Stimulated activated CD8-positive, alpha-beta memory T cell treated with anti-CD3 and anti-CD28 coated beads, Interleukin-15, amount 100 ng/mL, for 24 hours (primary cell): ENCODE measurements at places on chromosomes 6 and 20.

DNA sequence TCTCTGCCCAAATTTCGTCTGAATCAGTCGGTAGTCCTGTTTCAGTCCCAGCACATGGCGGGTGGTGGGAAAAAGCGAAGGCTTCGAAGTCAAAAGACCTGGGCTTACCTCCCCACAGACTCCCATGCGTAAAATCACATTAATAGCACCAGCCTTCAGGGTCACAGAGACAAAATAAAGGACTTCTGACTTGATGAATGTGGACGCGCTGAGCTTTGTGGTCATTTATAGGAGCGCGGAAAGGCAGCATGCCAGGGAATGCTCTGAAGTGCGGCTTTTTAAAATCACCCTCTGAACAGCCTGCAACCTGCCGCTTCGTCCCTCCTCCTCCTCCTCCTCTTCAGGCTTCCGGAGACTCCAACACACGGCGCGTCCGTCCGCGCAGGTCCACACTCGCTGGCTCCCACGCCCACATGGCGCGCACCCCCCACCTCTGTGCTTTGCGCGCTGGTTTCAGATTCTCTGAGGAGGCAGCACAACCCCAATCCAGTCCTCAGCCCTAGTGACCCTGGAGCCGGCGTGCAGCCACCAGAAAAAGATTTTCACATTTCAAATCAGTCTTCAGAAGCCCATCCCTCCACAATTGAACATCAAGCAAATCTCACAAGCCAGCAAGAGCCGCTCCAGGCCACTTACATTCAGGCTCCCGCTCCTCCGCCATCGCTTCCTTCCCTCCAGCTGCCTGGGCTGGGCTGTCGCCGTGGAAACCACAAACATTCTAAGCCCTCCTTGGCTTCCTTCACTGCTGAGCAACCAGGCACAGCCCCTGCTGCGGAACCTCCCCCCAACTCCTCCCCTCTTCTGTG, at the start of gene C6orf118:
C6orf118 (minus strand) TSS at position 680 of the 806 bp plus-strand sequence; CDS start at position 661, 19 bp downstream.
- no peak for DNase-seq

DNA sequence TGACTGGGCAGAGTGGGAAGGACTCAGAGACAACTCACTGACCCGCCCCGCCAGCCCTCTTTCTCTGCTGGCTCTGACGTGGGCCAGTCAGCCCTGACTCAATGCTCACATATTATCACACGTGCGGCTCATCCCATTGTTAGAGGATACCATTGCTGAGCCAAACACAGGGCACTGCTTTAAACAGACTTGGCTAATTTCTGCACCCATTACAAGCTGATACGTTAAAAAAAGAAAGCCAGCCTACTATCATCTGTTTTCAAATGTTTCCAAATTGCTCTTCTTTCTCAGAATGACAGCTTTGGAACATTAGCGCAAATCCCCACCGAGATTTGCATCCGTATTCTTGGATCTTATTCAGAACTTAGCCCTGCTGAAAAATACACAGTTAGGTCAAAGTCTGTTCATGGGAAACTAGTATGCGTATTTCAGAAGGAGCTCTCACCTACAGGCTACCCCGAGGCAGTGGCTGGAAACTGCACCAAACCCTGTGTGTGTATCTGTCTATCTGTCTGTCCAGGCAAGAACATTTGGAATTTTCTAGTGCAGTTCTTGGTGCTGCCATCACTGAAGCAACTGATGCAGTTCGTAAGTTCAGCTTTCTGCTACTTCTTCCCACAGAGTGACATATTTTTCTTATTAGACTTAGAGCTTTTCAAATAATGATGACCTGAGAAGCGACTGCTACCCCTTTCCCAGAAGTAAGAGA, 32.8 kb downstream of the RAMACL start:
- DNase-seq, result no peak

DNA sequence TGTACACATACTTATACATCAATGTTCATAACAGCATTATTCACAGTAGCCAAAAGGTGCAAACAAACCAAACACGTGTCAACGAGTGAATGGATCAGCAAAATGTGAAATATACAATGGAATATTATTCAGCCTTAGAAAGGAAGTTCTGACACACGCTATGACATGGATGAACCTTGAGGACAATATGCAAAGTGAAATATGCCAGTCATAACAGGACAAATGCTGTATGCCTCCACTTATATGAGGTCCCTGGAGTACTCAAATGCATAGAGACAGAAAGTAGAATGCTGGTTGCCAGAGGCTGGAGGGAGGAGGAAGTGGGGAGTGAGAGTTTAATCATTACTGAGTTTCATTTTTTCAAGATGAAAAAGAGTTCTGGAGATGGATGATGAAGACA, 37.8 kb upstream of the IGF2R start:
- DNase-seq, result no peak

DNA sequence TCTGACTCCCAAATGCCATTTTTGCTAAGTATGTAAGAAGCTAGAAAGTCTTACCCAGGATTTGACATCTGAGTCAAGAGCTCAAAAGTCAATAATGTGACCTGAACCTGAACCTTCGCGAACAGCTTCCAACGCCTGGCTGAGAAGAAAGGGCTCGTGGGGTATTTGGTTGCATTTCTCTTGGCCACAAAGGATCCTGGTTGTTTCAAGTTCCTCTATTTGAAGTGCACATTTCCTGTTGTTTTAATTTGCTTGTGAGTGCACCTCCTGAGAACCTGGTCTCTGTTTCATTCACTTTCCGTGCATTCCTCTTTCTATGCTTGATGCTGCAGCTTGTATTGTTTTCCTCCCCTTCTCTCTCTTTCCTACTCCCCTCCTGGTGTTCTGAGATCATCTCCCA, 212.5 kb downstream of the FOXA2 start:
- no peak for DNase-seq

DNA sequence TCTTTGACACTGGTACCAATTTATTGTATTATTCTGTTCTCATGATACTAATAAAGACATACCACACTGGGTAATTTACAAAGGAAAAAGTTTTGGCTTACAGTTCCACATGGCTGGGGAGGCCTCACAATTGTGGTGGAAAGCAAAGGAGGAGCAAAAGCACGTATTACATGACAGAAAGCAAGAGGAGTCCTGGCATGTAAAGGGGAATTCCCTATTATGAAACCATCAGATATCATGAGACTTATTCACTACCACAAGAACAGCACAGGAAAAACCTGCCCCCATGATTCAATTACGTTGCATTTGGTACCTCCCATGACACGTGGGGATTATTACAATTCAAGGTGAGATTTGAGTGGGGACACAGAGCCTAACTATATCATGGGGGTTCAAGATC, 43.4 kb downstream of the SLC22A2 start:
- no peak for DNase-seq

DNA sequence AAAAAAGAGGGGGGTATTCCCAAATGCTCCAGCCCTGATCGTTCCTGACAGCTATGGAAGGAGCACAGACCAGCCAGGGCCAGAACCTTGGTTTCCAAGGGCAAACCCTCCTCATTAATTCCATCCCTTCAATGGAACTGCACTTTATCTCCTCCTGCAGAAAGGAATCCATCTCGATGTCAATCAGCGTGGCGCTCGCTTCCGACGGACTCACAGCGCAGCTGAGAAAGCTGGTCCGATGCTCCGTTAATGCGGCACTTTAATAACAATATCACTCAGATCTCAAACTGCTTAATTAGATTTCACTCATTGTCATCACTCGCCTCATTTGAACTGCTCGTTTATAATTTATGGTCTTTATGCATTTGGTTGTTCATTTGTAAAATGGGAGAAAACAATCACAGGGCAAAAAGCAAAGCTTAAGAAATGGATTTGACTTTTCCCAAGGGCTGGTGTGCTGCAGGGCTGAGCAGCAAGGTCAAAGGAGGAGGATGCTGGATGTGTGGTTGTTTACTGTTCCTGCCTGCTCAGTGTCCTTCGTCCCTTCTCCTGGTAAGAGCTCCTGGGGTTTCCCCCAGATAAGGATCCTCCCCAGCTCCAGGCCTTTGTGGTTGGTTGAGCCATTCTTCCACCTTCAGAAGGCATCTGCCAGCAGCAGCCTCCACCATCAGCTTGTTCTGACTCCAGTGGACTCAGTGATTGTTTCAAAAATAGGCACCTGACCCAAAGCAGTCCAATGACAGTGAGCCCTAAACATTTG, 152.7 kb downstream of the ANKRD60 start:
- no peak for DNase-seq

DNA sequence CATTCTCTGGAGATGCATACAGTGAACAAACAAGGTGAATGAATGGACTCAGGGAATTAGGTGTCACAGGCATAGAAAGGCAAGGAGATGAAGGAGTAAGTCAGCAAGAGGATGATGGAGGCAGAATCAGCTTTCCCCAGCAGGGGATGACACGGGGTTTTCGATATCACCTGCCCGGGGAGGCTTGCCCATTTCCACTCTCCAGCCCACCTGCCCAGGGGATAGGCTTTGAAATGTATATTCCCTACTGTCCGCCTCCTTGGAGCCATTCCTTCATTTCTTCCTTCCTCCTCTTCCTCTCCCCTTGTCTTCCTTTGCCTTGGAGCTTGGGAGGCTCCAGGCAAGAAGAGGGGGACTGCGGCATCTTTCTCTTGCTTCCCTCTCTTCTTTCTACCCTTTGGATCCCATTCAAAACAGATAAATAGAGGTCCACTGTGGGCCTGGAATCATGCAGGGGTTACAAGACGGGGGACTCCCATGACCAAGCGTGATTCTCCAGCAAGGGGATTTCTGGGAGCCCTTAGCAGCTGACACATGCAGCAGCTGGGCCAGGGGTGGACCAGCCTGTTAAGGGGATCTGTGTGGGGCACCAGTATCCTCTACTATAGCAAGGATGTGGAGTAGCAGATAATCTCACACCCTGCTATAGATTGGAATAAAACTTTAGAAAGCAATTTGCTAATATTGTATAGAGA, 23.5 kb upstream of the RNF24 start:
- no peak for DNase-seq

DNA sequence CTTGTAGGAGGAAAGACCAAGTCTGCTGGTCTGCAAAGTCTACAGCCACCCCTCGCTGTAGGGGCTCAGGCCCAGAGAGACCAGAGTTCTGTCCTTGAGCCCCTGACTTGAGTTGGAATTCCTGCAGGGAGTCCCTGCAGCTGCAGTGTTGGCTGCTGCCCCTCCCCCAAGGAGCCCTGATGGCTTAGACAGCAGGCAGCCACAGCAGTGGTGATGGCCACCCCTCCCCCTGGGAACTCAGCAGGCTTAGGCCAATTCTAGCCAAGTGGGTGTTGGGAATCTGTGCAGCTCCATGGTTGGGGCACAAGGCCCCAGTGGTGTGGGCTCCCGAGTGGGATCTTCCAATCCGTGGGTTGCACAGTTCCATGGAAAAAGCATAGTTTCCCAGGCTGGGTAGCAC, 345.4 kb downstream of the CD109 start:
- DNase-seq, result no peak

DNA sequence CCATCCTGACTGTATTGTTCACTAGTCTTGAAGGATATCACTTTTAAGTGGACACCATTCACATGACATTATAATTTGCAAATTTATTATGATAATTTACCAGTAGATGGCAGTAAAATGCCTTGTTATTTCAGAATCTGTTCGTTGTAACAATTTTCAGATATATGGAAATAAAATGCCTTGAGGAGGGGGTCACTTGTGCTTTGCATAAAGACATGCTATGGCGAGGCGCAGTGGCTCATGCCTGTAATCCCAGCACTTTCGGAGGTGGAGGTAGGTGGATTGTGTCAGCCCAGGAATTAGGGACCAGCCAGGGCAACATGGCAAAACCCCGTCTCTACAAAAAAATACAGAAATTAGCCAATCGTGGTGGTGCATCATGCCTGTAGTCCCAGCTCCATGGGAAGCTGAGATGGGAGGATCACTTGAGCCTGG, 9.0 kb upstream of the NCOA6 start:
- no peak for DNase-seq

- DNase-seq, result no peak
Observed at GRCh38 chr20:34559311-34560140, 1.0 kb downstream of the MAP1LC3A start.

GRCh38 chr20:1075616-1076015, 42.8 kb upstream of the PSMF1 start:
- DNase-seq, result no peak

DNA sequence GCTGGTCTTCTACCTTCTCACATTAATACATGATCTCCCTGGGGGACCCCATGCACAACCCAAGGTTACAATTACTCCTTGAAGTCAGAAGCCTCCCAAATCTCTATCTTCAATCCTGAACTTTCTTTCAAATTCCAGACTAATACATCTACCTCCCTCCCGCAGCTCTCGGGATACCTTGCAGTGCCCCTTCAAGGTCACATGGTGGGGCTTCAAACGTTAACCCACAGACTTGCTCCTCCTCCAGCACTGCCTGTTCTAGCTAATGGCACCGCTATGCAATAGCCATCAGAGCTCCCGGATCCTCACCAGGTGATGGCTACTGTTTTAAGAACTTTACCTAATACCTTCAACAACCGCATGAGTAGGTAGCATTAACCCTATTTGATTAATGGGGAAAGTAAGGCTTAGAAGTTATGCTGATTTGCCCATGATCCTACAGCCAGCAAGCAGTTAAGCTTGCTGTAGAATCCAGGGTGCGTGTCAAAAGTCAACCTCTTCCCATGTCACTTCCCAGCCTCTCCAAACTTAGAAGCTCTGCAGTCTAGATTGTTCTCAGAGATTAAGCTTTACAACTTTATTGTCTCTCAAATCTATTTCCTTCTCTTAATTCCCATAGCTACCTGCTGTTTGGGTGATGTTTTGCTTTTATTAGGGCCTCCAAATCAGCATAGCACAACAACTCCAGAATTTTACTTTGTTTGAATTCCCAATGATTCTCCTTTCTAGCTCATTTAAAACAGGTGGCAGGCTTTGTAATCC, 44.7 kb downstream of the PLAGL1 start:
- DNase-seq, result no peak

DNA sequence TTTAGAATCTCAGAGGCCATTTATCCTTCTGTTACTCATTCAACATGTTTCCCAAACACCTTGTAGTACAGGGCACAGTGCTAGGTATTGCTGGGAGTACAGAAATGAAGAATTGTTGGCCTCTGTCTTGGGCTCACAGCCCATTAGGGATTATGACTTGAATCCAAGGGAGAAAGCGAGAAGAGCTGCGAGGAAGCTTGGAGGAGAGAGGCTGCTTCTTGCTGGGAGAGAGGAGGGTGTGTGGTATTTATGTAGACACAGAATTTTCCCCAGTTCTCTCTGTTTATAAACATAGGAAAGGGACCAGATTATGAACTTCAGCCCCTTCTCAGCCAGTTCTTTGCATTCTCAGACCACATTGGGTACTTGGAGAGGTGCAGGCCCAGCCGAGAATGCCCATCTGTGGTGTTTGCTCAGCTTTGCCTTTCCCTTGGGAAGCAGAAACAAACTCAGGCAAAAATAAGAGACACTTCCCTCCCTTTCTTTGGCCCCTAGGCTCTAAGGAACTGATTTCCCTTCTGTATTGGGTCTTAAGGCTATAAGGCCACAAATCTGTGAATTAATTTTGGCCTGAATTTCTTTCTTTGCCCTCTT, 17.9 kb downstream of the CHMP4B start:
- DNase-seq, result no peak

DNA sequence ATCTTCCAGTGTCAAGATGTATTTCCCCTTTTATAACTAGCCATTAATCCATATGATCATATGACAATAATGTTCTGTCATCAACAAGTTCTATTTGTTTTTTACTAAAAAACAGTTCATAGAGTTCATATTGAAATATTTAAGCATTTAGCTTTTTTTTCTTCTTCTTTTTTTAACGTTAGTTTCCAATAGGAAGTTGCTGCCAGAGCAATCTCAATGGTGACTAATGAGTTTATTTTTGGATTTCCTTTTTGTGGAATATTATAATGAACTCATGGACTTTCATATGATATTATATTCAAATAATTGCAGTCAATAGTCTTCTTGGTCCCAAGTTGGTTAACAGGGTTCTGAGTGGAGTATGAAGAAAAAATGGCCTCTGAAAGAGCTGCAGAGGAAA, 343.3 kb downstream of the BCKDHB start:
- DNase-seq, result no peak

GRCh38 chr6:10847684-10848083, 9.3 kb upstream of the MAK start:
- no peak for DNase-seq
